ENCODE measurements at places on chromosomes 12 and 14.
A peak's percentile ranks its signal among the peaks of the same experiment; 100 is the strongest.

DNA sequence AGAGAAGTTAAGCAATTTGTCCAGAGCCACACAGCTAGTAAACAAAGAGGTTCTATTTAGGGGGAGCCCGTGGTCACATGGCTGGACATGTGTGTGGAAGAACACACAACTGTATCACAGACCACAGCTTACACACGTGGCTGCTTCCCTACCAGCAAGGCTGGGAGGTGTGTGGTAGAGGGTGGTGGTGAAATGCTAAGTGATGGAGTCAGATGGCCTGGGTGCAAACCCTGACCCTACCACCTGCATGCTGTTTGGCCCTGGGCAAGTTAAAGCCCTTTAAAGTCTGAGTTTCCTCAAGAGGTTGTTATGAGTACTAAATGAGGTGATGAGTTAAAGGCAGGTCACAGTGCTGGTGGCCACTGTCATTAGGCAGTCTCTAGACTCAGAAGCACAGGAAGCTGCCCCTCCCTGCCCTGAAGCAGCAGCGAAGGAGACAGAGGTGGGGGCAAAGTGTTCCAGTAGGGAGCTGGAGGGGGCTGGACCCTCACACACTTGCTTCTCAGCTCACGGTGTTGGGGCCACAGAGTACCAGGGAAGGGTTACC, 64.2 kb downstream of the ERH start:
- no peak for DNase-seq

DNA sequence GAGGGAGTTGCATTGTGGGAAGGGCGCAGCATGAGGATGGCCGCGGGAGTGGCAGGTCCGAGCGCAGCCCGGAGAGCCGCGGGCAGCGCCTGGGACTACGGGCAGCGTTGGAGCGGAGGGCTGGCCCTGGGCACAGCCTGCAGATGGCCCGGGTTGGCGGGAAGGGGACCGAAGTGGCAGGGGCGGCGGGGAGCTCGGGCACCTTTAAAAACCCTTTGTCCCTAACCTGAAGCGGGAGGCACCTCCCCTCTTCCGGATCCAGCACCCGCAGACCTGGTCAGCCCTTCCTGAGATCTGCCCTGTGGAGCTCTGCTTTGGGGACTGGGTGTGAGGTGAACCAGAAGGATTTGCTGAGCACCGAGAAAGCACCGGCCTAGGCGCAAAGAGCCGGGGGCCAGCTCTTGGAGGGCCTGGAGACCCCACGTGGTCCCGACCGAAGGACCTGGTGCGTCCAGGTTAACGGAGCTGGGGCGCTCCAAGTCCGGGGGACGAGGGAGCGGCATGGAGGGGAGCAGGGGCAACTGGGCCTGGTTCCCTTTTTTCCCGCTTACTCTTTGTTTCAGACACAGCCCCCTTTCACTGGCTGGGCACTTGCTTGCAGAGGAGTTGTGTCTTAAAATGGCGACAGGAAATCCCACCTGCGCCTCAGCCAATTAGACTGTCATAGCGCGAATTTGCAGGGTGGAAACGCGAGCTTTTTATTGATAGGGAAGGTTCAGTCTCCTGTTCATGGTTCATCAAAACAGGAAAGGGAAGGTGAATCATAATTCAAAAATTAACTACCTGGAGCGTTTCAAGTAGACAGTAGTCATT, 792 bp upstream of the SLC38A1 start:
- no peak for DNase-seq

DNA sequence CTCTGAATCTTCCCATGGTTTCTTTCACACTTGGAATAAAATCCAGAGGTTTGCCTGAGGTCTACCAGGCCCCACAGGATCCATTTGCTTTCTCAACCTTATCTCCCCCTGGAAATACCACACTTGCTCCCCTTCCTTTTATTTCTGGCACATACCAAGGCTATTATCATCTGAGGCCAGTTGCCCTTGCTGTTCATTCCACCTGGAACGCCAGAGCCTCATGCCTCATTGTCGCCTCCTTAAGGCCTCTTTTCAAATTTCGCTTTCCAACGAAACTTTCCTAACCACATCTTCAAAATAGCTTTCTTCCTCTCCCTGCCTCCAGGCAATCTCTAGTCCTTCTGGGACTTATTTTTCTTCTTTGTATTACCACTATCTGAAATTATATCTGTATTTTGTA, 11.2 kb upstream of the LRIG3 start:
- DNase-seq: no peak

GRCh38 chr12:96365604-96366380, 34.4 kb downstream of the CDK17 start:
- no peak for DNase-seq

DNA sequence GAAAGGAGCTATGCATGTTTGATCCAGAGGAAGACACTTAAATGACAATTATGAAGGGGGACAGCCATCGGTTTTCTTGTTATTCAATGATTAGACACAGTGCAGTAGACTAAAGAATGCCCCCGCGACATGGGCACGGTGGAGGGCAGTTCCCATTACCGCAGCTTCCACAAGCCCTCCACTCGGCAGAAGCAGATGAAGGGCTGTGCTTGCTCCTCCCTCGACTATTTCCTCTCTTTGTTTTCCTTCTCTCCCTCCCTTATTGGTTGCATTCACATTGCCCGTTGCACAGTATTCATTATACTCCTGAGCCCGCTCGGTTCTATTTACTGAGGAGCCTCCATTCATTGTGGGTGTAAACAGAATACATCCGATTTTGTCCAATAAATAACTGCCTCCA, 138.8 kb upstream of the RASSF8 start:
- DNase-seq: no peak

DNA sequence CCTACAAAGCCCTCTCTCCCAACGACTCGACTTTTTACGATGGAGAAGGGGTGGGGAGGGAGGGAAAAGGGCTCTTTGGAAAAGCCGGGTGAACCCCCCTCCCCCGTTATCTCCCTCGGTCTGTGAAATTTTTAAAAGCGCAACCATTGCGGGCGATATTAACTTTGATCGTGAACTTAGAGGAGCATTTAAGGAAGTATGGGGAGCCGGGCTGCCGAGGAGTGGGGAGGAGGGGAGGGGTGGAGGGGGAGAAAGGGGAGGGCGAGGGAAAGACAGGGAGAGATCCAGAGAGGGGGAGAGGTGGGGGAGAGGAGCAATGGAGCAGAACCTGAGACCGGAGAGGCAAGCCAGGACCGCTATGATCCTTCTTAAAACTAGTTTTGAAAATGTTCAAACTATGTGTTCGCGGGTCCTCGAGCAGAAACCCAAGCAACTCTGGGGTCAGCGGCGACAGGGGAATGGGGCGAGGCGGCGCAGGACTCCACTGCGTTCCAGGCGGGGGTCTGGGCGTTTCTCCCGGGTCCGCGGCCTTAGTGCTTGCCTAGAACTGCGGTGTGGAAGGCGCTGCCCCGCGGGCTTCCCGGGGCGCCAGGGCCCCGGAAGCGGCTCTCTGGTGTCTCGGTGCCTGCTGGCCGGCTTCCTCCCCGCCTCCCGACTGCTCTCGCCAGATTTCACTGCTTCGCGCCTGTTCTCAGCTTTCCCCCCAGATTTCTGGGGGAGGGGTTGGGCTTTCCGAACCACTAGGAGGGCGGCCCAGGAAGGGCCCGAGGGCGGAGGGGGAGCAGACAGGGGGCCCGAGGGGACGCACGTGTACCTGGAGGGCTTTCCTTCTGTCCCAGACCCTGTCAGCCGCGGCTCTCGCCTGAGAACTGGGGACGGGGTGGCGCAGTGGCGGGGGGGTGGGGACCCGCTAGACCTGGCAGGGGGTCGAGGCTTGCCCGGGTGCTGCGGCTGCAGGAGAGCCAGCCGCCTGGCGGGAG, at the start of gene HOTAIR:
Gene HOTAIR (minus strand): TSS at position 871 of the 980 bp plus-strand sequence.
- peak; percentile 83 for DNase-seq

DNA sequence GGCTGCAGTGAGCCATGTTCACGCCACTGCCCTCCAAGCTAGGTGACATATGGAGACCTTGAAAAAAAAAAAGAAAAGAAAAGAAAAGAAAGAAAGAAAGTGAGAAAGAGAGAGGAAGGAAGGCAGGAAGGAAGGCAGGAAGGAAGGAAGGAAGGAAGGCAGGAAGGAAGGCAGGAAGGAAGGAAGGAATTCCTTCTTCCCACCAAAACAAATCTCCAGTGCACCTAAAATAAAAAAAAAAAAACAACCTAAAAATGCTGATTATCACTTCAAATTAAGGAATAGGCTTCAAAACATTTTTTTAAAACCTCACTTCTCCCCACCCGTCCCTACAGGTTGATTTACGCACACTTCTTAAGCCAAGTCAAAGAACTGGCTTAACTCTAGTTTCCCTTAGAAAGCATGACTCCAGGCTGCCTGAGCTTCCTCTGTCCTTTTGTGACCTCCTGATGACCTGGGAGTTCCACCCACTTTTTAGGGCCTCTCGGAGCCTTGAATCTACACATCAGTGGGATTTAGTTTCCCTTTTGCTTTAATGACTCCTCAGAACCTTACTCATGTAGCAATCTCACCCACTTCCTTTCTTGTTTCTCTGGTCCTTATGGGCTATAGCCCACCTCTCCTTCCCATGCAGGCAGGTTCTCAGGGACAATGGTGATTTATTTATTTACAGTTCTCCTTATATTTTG, 18.6 kb downstream of the DUSP6 start:
- DNase-seq: no peak

GRCh38 chr12:119169150-119169549, 9.6 kb upstream of the HSPB8 start:
- DNase-seq: no peak

DNA sequence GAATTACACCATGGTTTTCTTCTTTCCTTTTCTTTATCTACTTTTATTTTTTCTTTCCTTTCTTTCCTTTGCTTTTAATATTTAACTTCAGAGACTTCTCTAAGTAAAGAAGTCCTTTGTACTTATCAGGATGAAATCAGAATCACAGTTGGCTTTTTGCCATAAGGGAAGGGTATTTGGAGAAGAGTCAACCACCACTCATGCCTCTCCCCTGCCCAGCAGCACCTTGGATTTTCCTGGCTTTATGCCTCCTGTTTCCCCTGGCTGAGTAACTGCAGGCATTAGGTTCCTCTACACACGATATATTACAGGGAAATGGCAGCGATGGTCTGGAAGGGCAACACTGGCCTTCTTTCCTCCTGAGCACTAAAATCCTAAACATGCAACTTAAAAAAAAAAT, 266.4 kb upstream of the CAND1 start:
- DNase-seq: no peak
